Endodermal cell (in vitro differentiated cells): ENCODE measurements at places on chromosomes 12 and 14. TPM values are rescaled to one million over a fixed set of nuclear protein-coding genes. Genes with fewer than 3 reads are reported as not detected.
A peak's percentile ranks its signal among the peaks of the same experiment; 100 is the strongest.

GRCh38 chr12:6554168-6555017, 1.4 kb downstream of the IFFO1 start:
- H3K4me3 ChIP-seq, result peak overlapping the region; percentile 86
- H3K4me1 ChIP-seq, result peaks cover 4% of the 10 kb centered on the region
- peaks cover 49% of the 10 kb centered on the region for H3K36me3 ChIP-seq
- no peaks in the 10 kb centered on the region for H3K27me3 ChIP-seq

- no peak overlapping the region for H3K4me3 ChIP-seq
- H3K4me1 ChIP-seq, result peaks cover 7% of the 10 kb centered on the region
- no peaks in the 10 kb centered on the region for H3K27me3 ChIP-seq
- DNase-seq, result no peak
- H3K27ac ChIP-seq, result no peak overlapping the region
Observed at GRCh38 chr14:78737601-78738000, 567.4 kb downstream of the NRXN3 start.

- peak; percentile 71 for DNase-seq
- H3K27me3 ChIP-seq, result no peaks in the 10 kb centered on the region
- H3K36me3 ChIP-seq, result peaks cover 49% of the 10 kb centered on the region
- H3K4me1 ChIP-seq, result peaks cover 8% of the 10 kb centered on the region
- H3K27ac ChIP-seq, result peak overlapping the region; percentile 11
Observed at GRCh38 chr12:55727643-55728185, 1.1 kb downstream of the CD63 start.

TSPAN9 gene
- 31.9 to 36.5 TPM (median 34.5 TPM) in 3 replicates for total RNA-seq

- no peaks in the 10 kb centered on the region for H3K27me3 ChIP-seq
- H3K36me3 ChIP-seq, result no peaks in the 10 kb centered on the region
- no peaks in the 10 kb centered on the region for H3K4me1 ChIP-seq
- no peak overlapping the region for H3K4me3 ChIP-seq
Observed at GRCh38 chr14:105931808-105932483, 405.6 kb downstream of the TMEM121 start.

DNA sequence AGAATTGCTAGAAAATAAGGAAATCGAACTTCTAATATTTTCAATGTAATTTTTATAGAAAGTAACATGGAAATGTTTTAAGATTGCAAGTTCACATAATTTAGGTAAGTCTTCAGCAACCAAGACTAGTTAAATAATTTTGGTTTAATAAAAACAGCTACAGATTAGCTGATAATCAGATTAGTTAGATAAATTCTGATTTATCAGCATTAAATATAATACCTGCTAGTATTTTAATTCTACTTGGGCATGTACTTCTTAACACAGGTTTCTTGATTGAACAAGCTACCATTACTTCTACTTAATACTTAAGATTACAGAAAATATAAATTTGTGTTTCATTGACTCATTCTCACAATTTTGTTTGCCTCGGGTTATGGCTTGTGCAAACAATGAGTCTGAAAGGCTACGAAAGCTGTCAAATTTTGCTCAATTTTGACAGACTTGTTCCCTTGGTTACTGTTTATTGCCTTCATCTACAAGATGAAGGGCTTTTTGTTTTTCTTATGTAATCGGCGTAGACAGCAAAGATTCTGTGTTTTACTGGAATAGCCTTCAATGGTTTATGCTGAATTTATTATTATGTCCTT, 116.1 kb upstream of the NUDT4 start:
- no peak overlapping the region for H3K4me3 ChIP-seq
- H3K4me1 ChIP-seq, result no peaks in the 10 kb centered on the region
- no peak for DNase-seq
- H3K36me3 ChIP-seq, result no peaks in the 10 kb centered on the region

DNA sequence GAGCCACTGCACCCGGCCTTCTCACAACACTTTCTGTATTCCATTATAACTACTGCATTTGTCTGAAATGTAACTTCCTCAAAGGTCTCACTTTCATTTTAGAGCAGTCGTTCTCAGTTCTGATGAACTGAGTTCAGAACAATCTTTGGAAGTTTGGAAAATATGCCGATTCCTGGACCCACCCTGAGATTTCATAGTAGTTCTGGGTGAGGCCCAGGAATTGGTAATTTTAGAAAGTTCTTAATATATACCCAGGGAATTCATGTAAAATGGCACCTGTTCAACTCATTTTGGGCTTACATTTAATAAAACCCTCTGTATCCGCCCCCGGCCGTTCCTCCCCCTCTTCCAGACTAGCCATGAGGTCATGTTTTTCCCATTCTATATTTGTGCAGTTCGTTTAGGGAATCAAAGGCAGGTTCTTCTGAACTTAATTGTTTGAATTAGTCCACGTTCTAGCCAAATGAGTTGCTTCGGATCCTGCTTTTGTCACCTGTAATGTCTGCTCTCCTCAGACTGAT, 5.9 kb downstream of the GSG1 start:
- H3K4me3 ChIP-seq, result no peak overlapping the region
- H3K36me3 ChIP-seq, result no peaks in the 10 kb centered on the region
- peaks cover 9% of the 10 kb centered on the region for H3K4me1 ChIP-seq
- H3K27me3 ChIP-seq, result no peaks in the 10 kb centered on the region

CLEC9A gene
- total RNA-seq, result not detected in 3 replicates

DNA sequence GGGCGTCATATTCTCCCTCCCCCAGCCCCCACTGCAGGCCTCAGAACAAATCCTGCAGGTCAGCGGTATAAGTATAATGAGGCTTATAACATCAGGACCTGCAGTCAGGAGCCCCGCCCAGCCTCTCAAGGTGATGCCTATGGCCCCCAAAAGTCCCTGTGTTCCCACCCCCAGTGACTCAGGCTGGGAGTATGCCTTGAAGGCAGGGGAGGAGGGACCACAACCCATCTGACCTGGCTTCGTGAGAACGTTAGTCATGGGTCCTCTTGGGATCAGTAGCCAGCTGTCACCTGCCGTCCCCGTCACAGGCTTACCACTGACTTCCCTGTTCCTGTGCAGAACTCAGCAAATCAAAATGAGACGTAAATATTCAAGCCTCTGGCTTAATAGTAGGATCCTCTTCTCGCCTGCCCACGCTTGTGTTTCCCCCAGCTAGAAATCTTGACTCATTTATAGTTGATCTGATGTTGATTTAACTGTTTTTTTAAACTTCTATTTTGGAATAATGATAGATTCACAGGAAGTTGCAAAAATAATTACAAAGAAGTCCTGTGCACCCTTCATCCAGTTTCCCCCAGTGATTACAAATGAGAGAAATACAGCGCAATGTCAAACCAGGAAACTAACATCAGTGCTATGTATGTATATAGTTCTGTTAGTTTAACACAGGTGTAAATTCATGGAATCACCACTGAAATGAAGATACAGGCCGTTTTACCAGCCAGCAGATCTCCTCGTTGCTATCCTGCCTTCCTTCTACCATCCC, 107.5 kb downstream of the ADGRD1 start:
- H3K27ac ChIP-seq, result no peak overlapping the region
- H3K27me3 ChIP-seq, result no peaks in the 10 kb centered on the region
- no peaks in the 10 kb centered on the region for H3K4me1 ChIP-seq
- DNase-seq, result peak; percentile 44
- H3K36me3 ChIP-seq, result no peaks in the 10 kb centered on the region
- no peak overlapping the region for H3K4me3 ChIP-seq

DNA sequence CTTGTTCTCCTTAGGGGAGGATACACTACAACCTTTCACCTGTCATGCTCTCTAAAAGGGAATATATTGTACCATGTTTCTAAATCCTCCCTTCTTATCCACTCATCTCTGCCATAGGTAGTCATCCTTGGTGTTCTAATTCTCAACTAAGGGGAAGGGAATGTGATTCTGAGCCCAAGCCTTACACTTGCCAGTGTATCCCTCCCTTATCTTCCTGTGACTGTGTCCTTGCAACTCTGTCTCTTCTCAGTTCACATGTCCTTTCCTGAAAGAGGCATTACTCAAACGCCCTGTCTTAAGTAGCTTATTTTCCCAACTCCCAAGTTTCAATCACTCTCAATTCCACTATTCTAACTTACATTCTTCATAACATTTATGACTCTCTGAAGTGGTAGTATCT, 44.5 kb upstream of the SYT10 start:
- no peak overlapping the region for H3K4me3 ChIP-seq
- no peaks in the 10 kb centered on the region for H3K27me3 ChIP-seq

UBE2N gene
- 96.1 to 196 TPM (median 177 TPM) in 3 replicates for total RNA-seq

- no peak overlapping the region for H3K27ac ChIP-seq
- no peaks in the 10 kb centered on the region for H3K27me3 ChIP-seq
- H3K36me3 ChIP-seq, result no peaks in the 10 kb centered on the region
Observed at GRCh38 chr14:95577870-95578269, 43.0 kb downstream of the GLRX5 start.

FERMT2 gene
- 377 and 390 TPM in 2 replicates for total RNA-seq
